PC-9 (cell line): ENCODE measurements at places on chromosomes 6 and 20.

DNA sequence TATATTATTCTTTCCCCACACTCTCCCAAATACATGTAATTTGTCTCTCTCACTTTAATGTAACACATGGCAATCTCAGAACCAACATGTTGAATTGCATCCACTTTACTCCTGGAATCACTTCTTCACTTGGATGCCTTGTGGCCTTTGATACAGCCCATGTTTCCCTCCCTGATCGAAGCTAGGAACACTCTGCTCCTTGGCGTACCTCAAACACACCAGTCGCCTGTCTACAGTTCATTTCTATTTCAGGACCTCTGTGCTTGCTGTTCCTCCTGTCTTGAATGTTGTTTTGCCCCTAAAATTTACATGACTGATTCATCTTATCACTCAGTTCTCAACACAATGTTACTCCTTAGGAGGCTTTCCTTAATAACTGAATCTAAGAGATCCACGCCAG is 102.3 kb upstream of the VSTM2L start:
- DNase-seq, result no peak

DNA sequence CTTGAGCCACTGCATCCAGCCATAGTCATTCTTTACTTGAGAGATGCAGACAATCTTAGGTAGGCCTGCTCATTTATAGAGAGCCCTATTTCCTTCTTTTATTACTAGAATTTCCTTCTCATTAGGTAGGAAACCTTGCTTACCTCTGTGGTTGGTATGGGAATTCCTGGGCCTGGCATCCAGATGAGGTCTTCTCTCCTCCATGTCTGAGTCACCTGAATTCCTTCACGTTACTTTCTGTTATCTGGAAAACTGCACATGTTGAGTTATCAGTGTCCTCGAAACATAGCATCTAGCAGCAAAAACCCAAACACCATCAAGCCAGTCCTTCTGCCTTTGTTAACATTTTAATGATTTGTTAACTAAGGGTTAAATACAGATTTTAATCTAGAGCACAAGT is 2.2 kb downstream of the ZNFX1 start:
- DNase-seq, result peak; percentile 73

- no peak for DNase-seq
These were observed 6.0 kb upstream of the FOXC1 start for GRCh38 chr6:1603708-1604107.

GRCh38 chr20:61758564-61759200 is 307.0 kb downstream of the TAF4 start:
- DNase-seq, result no peak

- DNase-seq, result no peak
These were observed 69.1 kb downstream of the GJA10 start for GRCh38 chr6:89963391-89963790.

GRCh38 chr6:12351672-12352071 is 61.5 kb downstream of the EDN1 start:
- no peak for DNase-seq

- DNase-seq, result no peak
These were observed 34.3 kb downstream of the GJA10 start for GRCh38 chr6:89928604-89929003.

- no peak for DNase-seq
These were observed 5.9 kb downstream of the RNF146 start for GRCh38 chr6:127272576-127272975.
